NCI-H1048 (cell line): ENCODE measurements at places on chromosomes 7 and 10.

GRCh38 chr10:77117501-77117900 is 520.1 kb downstream of the KCNMA1 start:
- DNase-seq, result no peak

DNA sequence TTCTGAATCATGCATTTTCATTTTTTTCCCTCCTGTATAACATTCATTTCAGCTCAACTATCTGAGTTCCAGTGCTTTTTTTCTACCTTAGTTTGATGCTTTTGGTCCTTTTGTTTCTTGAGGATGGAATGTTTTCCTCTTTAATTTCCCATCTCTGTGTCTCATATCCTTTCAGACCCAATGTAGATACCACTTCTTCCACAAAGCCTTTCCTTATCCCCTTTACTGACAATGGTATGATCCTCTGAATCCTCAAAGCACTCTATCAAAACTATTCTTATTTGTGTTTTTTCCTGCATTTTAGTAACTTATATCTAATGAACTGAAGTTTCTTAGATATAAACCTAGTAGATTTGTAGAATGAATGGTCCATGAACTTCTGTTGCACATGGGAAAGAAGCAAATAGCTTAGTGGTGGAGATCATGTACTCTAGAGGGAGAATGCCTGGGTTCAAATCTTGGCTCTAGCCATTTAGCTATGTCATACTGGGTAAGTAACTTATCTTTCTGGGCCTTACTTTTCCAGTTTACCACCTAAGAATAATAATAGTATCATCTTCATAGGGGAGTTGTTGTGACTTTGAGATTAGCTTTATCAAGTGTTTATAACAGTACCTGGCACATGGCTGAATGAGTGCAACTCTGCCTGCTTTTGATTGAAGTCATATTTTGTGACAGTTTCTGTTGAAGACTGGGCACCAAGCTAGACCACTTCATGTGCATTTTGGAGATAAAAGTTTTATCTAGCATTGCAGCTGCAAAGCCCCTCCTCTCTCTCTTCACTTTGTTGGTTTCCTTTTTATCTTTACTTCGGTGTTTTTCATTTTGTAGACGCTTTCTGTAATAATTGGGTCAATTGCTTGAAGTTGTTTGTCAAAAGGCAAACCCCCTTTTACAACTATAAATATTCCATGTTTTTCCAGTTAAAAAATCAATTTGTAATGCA is 18.5 kb downstream of the STAM start:
- DNase-seq, result no peak

GRCh38 chr10:96687317-96688012 is 32.8 kb downstream of the PIK3AP1 start:
- no peak for DNase-seq

DNA sequence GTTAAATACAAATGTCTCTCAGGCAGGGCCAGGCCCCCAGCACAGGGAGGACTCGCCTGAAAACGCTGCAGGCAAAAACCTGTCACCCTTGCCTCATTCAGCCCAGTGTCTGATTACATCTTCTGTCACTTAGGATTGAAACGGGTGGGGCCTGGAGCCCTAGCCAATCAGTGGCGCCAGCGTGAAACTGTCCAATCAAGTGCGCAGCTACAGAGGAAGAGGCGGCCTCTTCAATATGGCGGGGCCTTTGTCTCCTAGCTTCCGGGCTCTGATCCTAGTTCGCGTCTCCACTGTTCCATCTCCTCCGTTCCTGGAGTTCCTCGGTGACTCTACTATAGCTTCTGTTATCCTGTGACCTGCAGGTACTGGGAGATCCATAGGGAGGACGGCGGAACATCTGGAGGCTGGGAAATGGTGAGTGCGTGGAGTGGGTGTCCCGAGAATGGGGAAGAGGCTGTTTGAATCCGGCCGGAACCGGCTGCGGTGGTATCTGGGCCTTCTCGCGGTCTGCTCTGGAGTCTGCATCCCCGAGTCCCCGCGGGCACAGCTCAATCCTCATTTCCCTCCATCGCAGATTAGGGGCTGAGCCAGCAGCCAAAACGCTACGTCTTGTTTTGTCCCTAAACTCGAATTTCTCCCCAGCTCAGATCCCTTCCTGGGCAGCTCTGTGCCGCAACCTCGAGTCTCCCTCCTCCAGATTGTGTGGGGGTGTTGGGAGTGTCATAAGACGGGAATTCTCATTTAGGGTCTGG is at the start of gene ZNF736:
TSS of gene ZNF736 (plus strand) at position 222 of the 752 bp plus-strand sequence. CDS start at position 412, 190 bp downstream.
- DNase-seq, result peak; percentile 88

DNA sequence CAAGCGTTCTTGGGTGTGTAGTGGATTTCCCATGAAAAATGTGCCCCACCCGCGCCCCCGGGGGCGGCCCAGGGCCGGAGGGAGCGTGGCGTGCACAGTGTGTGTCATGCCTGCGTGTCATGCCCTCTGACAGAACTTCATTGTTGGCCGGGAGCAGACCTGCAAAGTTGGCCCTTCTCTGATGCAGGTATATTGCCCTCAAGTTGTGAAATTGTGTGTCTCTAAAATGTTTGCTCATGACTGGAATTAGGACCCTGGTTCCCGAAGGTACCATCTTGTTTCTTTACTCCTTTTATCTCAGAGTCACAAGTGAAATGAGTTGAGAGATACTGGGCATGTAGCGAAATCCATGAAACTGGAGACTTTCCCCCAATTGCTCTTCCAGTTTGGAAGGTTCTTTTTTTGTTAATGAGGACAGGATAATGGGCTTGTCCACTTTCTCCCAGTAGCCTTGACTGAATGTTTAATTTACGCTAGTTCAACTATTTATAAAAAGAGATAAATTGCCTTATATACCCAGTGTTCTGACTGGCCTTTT is 26.2 kb downstream of the ADK start:
- DNase-seq, result no peak

DNA sequence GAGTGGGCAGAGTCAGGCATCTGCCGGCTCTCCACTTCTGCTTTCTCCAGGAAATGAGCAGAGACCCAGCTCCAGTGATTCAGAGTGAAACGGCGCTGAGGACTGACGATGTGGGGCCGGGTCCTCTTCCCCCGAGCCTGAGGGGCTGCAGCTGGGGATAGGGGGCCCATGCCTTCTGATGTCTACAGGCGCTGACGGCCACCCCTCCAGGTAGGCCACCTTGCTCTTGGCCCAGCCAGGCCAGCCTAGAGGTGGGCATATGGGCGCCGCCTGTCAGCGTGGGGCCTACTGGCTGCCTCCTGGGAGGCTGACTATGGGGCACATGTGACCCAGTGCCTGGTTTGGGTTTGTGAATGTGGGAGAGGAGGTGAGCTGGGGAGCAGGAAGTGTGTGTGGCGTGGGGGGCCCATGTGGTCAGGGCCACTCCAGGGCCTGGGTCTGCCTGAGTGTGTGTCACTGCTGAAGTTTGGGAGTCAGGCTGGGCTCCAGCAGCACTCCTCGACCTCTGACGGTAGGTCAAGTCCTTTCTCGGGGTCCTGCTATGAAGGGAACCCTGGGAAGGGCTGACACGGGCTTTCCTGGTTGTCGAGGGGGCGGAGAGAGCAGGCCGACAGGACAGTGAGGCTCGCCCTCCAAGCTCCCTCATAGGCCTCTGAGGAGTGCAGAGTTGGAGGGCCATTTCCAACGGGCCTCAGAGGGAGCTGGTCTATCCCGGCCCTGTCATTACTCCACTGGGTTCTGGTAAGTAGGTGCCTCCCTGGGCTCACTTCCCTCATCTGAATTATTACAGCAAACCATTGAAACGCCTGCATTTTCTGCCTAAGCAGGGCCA is at the start of gene WDFY4:
TSS of gene WDFY4 (plus strand) at position 82 of the 832 bp plus-strand sequence. CDS start 24,860 bp downstream, outside the sequence.
- no peak for DNase-seq

DNA sequence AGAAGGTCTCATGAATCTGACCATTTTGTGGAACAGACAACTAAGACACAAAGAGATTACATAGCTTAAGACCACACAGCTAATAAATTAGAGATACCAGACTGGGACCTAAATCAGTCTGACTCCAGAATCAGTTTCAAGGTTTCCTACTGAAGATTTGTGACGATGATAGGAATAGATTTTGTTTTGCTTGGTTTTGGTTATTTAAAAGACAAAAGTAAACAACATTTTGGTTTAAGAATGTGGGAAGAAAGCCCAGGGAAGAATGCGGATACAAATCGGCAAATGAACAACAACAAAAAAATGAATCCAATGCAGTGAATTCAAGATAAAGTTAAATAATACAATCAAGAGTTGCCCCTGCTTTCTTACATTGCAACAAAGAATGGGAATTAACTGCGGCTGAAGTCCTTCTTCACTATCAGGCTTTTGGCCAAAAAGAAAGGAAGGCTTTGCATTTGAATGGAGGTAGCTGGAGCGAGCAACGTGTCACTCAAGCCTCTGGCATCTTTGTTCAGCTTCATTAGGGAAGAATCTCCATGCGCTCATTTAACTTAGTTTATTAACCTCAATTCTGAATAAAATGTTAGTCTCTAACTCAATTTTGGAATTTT is 210.8 kb downstream of the ADAM12 start:
- DNase-seq, result no peak

- DNase-seq, result no peak
These were observed 7.2 kb downstream of the CYP3A5 start for GRCh38 chr7:99672573-99672972.

DNA sequence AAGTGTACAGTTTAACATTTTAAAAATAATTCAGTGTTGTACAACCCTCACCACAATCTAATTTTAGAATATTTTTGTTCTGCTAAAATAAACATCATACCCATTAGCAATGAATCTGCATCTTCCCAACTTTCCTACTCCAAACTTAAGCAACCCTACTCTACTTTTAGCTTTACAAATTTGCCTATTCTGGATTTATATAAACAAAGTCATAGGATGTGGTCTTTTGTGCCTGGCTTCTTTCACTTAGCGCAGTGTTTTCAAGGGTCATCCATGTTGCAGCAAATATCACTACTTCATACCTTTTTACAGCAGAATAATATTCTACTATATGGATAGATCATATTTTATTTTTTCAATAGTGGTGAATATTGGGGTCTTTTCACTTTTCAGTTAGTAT is 18.9 kb downstream of the CALML3 start:
- DNase-seq, result no peak

DNA sequence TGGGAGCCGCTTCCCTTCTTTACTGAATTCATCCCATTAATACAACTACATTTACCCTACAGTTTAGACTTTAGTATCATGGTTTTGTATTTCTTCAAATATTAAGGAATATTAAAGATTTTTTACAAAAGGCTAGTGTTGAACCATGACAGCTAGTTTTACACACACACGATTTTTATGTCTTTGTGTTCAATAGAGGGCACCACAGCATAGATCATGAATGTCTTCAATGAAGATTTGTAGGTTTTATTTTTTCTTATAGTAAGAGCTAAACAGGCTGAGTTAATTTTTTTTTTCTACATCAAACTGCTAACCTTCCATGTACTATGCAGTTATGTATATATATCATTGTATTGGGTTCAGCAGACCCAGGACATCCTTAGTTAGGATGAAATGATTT is 76.9 kb downstream of the SNX10 start:
- no peak for DNase-seq

DNA sequence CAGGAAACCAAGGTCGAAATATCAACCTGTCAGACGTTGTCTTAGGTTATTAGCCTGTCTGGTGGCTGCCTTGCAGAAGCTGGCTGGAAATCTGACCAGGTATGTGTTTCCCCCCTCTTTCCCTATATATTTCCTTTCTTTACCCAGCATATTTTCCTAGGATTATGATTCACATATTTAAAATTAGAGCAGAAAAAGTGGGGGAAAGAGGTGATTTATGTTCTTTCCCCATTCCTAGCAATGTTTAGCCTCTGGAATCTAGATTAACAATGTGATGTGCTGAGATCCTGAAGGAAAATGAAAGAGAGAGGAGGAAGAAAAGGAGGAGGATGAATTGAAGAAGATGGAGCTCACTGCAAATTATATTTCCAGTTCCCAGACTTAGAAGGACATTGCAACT is 421.4 kb upstream of the AUTS2 start:
- DNase-seq, result no peak

GRCh38 chr7:130865408-130866236 is 131.6 kb upstream of the KLF14 start:
- DNase-seq, result no peak

GRCh38 chr7:108181073-108181985 is 51.2 kb upstream of the LAMB4 start:
- peak; percentile 4 for DNase-seq

DNA sequence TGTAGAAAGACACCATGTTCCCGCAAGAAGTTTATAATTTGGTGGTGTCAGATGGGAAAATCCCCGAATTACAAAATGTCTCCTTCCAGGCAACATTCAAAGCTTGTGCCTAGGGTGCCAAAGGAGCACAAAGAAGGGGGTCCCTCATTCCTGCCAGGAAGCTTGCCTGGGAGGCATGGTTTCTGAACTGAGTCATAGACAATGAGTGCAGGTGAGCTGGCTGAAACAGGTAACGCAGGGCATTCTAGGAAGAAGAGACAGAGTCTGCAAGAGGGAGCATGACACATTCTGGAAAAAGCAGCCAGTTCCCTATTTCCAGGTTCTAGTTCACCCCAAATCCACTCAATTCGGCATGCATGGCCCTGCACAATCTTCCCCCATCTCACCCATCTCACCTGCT is 11.9 kb upstream of the CALU start:
- no peak for DNase-seq
